LNCaP clone FGC (cell line): ENCODE measurements at places on chromosomes 7 and 10.

GRCh38 chr10:54808186-54808935, 7.3 kb upstream of the PCDH15 start:
- DNase-seq = no peak

- DNase-seq = no peak
These were observed 46.4 kb upstream of the ZNF138 start for GRCh38 chr7:64747802-64748201.

- DNase-seq = no peak
These were observed 132.7 kb upstream of the CXCL12 start for GRCh38 chr10:44517635-44518034.

- no peak for DNase-seq
These were observed 5.1 kb upstream of the LIMK1 start for GRCh38 chr7:74078461-74078860.

DNA sequence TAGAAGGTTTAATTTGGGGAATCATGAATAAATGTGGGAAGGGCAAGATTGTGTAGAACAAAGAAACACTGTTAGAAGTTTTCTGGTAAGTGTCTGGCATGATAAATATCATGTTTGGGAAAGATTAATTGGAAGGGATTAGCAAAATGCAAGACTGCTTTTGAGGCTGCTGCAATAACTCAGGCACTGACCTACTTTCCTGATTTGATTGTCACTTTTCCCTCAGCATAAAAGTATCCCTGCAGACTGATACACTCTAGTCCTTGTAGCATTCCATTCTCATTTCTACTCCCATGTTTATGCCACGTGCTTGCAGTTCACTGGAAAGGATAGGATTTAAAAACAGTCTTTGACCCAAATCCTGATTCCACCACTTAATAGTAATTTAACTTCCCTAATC, 303.3 kb upstream of the SEMA3A start:
- no peak for DNase-seq

DNA sequence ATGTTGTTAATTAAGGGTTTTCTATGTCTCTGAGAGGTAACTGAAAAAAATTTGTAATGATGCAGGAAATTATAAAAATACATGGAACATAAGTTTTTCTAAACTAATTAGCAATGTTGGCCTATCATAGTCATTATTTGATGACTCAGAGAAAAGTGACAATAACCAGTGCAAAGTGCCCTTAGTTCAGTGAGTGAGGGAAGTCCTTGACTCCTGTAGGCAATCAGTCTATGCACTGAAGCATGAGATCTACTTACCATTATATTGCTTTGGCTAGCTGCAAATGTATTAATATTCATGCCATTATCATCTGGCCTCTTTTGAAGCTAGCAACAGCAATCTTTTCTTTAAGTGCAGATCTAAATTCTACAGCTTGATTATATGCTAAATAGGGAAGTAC, 40.6 kb downstream of the CCDC172 start:
- no peak for DNase-seq

- DNase-seq = no peak
These were observed 59.3 kb downstream of the COL28A1 start for GRCh38 chr7:7476381-7476780.

DNA sequence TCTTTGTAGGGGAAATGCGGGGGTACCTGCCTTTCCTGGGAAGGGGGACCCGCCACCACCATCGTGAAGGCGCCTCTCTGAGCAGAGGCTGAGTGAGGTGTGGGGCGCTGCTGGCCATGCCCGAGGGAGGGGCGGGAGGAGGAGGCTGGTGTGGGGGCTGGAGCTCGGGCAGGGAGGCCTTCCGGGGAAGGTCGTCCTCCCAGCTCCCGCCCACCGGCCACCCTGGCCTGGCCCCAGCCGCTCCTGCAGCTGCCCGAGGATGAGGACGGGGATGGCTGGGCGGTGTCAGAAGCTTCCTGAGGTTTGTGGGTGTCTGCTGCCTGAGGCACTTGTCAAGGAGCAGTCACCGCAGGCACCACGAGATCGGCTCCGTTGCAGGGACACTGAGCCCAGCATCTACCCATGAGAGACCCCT, 11.4 kb downstream of the PWWP2B start:
- no peak for DNase-seq

DNA sequence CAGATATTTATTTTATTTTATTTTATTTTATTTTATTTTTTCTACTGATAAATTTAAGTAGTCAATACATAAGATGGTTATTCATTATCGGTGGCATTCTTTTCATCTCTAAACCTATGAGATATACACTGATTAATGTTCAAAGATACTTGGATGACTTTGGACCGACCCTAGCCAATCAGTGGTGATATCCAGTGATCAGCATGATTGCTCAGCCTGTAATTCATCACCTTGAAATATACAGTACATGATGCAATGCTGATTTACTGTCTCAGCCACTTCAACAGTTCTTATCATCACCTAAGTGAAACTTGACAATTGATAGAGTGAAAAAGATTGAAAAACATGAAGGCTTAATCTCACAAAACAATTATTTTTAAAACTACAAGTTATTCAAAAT, 1651.0 kb downstream of the REEP3 start:
- no peak for DNase-seq

- no peak for DNase-seq
These were observed 50.4 kb downstream of the PYROXD2 start for GRCh38 chr10:98364432-98365102.

DNA sequence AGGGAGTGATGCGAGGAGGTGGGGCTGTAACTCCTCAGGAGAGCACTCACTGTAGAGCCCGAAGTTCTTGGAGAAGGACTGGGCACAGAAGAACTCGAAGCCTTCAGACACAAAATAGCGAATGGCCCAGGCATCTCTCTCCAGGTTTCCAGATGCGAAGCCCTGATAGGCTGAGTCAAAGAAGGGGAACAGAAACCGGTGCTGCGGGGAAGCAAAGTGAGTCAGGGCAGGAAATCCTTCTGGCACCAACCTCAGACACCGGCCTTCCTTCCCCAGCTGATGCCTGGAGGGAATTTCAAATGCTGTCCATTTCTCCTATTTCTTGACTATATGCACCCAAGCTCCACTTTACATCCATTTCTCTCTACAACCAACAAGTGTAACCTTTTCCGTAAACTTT, 26.8 kb downstream of the GOT1 start:
- no peak for DNase-seq

DNA sequence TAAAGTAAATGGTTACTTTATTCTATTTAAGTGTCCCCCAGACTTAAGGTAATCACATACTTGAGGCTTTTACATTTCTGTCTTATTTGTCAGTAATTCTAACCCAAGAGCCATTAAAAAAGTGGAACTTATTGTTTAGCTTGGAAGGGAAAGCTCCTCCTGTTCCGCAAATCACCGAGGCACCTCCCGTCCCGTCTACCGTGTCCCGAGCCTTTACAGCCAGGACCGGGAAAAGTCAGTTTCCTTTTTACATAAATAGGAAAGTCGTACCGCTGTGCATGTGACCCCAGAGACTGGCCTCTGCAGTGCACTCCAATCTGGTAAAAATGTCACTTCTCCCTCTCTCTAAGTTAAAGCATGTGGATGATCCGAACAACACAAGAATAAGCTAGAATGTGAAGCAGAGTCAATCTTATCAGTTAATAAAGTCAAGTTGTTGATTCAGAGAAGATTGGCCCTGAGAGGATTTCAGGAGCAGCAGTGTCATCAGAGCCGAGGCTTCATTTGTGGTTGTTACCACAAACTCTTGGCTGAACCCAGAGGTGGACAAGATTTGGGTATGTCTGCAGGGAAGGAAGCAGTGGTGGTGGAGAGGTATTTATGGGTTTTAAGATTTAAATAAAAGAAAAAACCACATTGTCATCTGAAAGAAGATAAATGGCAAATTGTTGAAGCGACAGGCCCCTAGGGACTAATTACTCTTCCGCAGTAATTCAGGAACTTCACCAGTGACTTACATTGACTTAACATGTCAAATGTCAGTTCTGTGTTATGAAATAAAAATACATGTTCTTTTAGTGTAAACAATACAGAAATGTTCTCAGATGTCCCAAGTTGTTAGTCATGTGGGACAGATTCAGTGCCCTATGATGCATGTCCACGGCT, 316.6 kb upstream of the ZNF32 start:
- no peak for DNase-seq

DNA sequence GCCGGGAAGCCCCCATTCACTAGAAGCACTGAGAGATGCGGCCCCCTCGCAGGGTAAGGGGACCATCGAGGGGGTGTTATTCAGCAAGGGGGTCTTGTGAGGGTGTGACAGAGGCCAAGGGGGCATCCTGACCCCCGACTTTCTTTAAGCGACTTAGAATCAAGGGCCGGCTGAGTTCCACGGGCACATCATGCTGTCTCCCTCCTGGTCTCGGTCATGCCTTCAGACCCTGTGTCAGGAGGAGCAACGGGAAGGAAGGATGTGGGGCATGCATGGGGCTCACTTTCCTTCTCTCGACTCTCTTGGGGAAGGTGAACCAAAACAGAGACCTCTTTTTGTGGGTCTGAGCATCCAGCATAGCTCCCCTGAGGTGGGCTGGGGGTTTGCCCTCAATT, 2.5 kb downstream of the ACSL5 start:
- DNase-seq = no peak

DNA sequence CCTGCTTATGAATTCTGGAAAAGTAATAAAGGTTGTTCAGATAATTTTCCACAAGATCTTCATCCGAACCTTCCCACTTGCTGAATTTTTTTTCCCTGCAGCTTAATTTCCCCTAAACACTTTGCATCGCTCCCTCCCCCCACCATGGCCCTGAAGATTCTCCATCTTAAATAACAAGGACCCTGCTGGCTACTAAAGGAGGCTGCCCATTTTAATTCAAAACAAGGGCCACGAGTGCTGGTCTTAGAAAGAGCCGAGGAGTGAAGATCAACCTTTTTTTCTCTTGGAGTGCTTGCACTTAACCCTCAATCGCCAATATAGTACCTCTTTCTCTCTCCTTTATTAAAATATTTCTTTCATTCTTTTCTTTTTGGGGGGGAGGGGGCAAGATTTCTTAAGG, 9.2 kb upstream of the SP8 start:
- no peak for DNase-seq

GRCh38 chr10:130746311-130746710, 565.2 kb downstream of the TCERG1L start:
- DNase-seq = no peak

DNA sequence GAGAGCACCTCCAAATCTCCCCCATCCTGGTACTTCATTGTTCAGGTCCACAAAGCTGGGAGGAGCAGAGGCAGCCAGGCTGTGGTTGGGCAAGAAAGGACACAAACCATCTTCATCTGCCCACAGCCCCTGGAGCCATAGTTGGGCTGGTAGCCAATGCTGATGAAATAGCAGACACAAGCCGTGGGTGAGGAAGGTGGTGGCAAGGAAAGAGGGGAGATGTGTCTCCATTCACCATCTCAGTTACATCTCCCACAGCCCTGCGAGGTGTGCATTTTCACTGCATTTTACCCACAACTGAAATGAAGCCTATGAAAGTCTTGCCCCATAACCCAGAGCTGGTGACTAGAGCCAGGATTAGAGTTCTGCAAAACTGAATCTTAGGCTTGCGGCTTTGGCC, 35.0 kb downstream of the PIK3AP1 start:
- no peak for DNase-seq

GRCh38 chr7:123865517-123866117, 20.6 kb downstream of the HYAL4 start:
- peak; percentile 54 for DNase-seq

- DNase-seq = no peak
These were observed 4.2 kb downstream of the BNIP3 start for GRCh38 chr10:131977323-131978096.

DNA sequence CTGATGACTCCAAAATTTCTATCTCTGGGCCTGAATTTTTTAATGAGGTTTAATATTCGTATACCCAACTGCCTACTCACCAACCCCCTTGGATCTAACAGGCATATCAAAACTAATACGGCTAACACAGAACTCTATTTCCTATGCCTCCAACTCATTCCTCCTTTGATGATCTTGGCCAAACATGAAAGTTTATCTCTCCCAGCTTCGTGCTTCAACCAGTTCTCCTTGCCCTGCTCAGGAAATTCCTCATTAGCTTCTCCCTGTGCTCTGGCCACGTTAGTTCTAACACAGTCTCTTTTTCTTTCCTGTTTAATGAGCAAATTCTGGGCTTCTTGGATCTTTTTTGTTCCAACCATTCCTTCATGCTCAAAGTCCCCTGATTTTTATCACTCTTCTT, 138.9 kb upstream of the PTN start:
- DNase-seq = no peak

DNA sequence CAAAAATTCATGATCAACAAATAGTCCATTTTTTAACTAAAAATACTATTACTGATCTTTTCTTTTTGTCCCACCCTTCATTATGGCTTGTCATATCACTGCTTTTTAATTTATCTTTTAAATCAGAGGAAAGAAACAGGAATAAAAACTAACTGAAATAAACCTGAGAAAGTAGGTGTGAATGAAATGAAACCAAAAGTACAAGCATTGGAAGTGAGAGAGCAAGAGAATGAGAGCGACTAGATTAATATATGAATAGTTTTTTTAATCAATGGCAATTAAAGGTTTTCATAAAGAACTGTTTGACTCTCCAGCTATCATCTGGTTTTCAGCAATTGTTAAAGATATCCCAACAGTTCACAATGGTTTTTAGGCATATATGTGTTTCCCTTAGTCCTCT, 137.8 kb downstream of the SPAG6 start:
- DNase-seq = no peak

DNA sequence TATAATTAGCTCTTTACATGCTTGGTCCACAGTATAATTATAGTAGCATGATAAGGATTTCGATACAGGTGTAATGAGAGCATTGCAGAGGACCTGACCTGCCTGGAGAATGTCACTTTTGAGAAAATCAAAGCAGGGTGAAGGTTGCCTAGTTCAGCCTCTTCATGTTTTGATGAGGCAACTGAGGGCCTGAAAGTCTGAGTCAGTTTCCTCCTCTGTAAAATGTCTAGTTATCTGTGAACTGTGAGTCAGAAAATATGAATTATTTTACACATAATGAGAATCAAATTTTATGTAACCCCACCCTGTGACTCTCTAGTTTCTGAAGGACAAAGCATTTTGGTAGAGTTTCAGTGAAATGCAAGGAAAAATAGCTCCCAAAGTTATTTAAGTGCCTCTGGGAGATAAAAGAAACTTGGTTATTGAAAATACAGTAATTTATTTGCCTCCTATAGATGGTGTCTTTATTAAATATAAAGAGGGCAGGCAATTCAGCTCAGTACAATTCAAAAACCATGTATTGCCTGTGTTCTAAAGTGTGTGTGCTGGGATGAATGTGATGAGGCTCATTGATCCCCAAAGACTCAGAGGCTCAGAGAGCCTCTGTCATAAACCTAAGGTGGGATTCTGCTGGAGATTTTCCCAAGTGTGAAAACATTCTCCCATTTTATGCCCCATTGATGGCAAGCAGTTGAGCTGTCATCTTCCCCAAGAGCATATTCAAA, 37.3 kb upstream of the SAMD9L start:
- DNase-seq = no peak

GRCh38 chr7:33903791-33904680, 1.3 kb upstream of the BMPER start:
- DNase-seq = no peak

- peak; percentile 23 for DNase-seq
These were observed 14.1 kb upstream of the AKR1B10 start for GRCh38 chr7:134513169-134513752.

DNA sequence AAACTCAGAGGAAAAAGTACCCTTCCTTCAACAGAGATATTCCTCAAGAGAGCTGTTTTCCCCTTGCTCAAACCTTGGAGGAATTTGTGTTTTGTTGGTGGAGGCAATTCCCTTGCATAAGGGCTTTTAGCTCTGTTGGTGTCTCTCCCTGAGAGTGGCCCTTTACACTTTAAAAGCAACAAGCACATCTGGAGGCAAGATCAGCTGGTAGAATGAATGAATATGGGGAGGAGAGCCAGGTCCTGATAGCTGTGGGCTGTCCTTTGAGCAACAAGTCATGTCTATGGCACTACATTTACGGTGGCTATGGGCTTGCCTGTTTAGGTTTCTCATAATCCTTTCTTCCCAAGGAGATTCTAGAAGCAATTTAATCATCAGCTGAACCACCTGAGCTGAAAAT, 384.0 kb downstream of the SORCS3 start:
- no peak for DNase-seq
